ENCODE measurements at places on chromosomes 16 and 17.

GRCh38 chr16:87812200-87812656 lies 46.4 kb upstream of the KLHDC4 start:
- DNase-seq = no peak

GRCh38 chr17:2637422-2637821 lies 44.0 kb downstream of the PAFAH1B1 start:
- DNase-seq = no peak

GRCh38 chr17:17666111-17666714 lies 15.0 kb upstream of the RAI1 start:
- DNase-seq = no peak

- no peak for DNase-seq
These were observed 22.8 kb downstream of the ZNF75A start for GRCh38 chr16:3328104-3328503.

GRCh38 chr17:27088767-27089078 lies 205.2 kb upstream of the WSB1 start:
- no peak for DNase-seq

DNA sequence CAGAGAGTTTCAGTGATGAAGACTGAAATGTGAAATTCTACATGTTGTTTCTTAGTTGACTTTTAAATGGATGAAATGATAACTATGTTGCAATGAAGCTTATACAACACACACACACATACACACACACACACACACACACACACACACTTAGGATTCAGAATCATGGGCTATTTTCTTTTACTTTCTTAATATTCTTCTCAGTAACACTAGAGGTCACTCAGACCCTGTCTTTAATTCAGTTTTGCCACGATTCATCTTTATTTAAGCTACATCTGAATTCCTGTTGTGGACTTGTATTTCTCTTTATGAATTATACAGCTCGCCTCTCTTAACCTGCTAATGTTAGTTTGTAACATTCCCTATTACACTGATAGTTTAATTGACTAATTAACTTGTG lies 109.6 kb upstream of the GOT2 start:
- DNase-seq = no peak

All from activated naive CD4-positive, alpha-beta T cell treated with Interleukin-2 at 50 U/mL for 16 hours (primary cell).